Astrocyte (in vitro differentiated cells and primary cell): ENCODE measurements at places on chromosomes 12 and 14. TPM values are rescaled to one million over a fixed set of nuclear protein-coding genes. Genes with fewer than 3 reads are reported as not detected.

GRCh38 chr14:105529569-105530284 lies 3.3 kb downstream of the TMEM121 start:
- DNase-seq, result no peak

GRCh38 chr12:5520037-5520436 lies 88.1 kb downstream of the NTF3 start:
- DNase-seq, result no peak

DNA sequence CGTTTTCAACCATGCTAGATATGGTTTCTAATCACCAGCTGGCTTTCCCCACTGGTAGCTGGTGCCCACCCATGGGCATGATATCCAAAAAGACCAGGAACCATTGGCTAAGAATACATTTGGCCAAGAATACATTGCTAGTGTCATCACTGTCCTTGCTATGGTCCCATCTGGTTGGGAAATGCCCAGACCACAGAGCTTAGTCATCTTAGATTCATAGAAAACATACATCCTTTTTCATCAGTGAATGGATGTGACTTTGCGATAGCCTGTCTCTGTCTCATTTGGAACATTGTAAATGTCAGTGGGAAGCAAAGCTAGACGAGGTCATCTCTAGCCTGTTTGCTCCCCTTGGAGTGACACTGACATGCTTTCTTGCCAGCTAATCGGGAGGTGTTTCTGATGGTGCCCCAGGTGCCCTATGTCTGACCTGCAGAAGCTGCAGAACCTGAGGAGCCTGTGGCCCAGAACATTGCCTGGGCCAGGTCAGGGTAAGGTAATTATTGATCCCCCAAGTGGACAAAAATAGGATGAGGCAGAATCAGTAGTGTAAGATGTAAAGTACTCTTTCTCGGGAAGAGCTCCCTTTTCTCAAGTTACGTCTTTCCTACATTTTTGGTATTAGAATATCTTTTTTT lies 194.8 kb downstream of the SLC41A2 start:
- no peak for DNase-seq

DNA sequence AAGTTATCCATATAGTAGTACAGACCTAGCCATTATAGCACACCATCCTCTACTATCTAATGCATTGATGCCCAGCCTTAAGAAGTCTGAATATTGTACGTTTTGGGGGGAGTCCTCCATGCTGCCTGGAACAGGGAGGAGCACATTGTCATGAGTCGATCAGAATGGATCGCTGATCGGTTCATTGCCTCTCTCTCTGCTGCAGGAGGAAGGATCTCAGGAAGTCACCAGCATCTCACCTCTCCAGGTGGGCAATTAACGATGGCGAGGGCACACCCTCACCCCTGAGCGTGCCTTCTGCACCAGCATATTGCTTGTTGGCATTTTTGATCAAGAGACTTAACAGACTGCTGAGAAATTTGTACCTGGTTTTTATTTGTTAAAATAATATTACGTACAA lies 11.5 kb downstream of the CCND2 start:
- no peak for DNase-seq

- no peak for DNase-seq
Observed at GRCh38 chr12:50753232-50753769, 10.6 kb upstream of the ATF1 start.

DNA sequence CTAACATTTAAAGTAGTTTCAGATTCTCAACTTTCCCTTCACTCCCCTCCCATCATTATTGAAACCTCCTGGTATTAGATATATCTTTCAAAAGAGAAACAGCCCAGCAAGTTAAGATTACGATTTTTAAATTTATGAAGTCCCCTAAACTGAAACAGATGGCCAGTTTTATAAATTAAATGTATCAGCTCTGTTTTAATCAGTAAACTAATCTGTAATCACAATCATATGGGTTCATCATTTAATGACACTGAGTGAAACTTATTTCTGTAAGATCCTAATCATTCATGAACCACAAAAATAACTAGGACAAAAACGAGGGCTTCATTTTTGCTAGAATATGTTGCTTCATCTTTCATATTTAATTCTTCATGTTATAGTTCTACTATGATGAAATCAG lies 137.8 kb downstream of the EPS8 start:
- no peak for DNase-seq

GRCh38 chr12:78636231-78636855 lies 228.2 kb upstream of the SYT1 start:
- DNase-seq, result no peak

DNA sequence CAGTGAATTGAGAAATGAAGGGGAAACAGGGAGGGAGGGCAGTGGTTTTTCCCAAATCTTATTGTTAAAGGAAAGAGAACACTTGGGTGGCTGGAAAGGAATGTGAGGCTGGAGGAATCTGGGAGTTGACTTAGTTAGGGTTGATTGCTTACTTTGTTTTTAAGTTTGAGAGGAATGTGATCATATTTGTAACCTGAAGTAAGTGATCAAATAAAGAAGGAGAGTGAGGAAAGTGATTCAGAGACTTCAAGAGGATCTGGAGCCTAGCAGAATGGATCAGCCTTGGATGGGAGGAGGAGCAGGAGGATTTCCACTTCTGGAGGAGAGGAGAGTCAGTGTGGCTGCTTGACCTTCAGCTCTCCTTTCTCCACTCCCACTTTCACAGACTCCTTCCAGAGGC lies 6.0 kb upstream of the LRP6 start:
- peak; percentile 79 for DNase-seq

Gene IRAK4
- 8.3 and 9.9 TPM in 2 replicates for total RNA-seq
